Esophagus squamous epithelium (tissue), 5 donors: ENCODE measurements at places on chromosomes 11 and 22.

DNA sequence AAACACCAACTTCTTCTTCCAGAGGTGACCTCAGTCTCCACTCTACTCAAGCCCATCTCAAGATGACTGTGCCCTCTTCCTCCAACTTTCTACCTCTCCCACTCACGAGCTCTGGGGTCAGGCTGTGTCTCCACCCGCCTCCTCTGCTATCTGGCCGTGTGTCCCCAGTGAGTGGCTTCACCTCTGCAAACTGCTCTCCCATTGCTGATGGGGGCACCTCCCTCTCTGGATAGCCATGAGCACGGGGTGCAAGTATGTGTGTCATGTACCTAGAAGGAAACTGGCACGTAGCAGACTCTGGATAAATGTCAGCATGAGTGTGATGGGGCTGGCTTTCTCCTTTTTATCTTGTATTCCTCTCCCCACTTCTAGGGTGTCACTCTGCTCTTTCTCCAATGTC lies 18.3 kb upstream of the RAC2 start:
- no peak for DNase-seq

DNA sequence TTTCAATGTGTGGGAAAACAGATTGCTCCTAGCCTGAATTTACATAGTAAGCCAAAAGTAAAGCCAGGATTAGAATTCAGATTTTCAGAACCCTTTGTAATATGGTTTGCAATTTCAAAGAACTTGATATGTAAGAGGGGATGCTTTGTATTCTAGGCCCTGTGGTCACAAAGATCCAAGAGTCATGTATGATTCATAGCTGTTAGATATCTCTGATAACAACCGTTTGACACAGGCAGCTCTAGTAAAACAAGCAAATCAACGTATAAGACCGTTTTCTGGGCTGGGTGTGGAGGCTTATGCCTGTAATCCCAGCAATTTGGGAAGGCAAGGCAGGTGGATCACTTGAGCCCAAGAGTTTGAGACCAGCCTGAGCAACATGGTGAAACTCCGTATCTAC lies 79.6 kb downstream of the EMSY start:
- no peak for DNase-seq

DNA sequence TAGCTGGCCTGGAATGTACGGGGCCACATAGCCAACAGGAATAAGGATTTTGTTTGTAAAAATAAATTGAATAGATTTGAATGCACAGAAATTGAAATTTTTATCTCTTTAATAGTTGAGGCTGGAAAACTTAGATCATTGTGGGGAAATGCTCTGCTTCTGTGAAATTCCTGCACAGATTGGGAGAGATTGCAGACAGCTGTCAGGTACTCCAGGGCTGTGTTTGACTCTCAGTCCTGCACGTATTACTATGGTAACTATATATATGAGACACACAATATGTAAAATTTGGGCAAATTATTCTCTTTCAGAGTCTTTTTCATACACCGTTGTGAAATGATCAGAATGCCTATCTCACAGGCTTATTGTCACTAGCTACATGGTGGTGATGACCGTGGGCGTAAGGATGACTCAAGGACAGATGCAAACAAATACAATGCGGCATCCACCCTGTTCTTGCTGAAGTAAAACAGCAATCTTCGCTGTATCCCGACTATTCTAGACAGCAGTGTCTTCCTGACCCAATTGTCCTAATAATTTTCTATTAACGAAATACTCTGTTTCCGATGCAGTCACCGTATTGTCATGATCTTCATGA lies 79.4 kb downstream of the ZC3H12C start:
- DNase-seq, result no peak

DNA sequence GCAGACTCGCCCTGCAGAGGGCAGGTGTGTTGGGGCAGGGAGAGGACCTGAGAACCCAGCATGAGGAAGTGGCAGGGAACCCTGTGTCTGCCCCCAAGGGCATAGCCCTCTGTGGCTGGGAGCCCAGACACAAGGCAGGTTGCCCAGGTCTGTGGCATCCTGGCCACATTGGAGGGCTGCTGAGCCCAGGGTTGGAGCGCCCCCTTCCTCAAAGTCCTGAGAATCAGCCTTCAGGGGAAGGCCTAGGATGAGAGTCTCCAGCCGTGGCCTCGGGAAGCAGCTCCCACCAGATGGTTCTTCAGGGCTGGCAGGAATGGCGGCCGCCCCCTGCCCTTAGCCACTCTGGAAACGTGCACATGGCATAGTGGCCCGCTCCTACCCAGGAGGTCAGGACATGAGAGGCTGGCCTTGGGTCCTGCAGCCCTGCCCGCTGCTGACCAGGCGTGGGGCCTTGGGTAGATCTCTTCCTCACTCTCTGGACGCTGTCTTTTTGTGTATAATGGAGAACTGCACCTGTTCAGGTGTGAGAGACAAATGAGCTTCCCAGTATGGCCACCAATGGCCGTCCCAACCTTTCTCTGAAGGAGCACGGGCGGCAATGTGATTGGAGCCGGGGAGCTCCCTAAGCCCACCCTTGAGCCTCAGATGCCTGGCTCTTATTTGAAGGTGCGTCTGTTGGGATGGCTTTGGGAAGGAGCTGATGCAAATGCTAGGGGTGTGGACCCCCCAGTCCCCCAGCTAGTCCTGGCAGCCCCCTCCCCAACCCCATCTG lies 4.6 kb upstream of the CDC42BPG start:
- no peak for DNase-seq

DNA sequence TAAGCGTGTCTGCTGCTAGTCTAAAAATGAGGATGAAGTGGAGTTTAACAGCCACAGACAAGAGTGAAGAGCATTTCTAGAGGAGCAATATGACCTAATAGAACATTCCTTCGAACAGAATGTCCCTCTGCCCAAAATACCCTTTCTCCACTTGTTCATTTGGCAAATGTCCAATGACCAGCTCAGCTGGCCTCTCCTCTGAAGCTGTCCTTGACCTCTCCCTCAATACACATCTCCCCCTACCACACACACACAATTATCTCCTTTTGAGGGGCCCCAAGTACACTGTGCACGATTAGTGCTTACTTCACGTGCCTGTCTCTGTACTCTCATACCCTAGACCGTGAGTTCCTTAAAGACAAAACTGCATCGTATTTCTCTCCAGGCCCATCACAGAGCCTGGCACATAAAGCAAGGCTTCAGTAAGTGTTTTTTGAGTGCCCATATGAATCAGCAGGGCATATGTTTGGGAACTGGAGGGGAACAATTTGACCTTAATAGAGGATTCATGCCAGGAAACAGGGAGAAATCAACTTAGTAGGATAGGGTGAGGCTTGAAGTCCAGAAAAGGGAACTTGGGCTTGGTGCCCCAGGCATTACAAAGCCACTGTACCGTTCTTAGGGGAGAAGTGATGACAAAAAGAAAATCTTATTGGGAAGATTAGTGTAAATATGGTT lies 18.1 kb upstream of the NCAM1 start:
- DNase-seq, result no peak

DNA sequence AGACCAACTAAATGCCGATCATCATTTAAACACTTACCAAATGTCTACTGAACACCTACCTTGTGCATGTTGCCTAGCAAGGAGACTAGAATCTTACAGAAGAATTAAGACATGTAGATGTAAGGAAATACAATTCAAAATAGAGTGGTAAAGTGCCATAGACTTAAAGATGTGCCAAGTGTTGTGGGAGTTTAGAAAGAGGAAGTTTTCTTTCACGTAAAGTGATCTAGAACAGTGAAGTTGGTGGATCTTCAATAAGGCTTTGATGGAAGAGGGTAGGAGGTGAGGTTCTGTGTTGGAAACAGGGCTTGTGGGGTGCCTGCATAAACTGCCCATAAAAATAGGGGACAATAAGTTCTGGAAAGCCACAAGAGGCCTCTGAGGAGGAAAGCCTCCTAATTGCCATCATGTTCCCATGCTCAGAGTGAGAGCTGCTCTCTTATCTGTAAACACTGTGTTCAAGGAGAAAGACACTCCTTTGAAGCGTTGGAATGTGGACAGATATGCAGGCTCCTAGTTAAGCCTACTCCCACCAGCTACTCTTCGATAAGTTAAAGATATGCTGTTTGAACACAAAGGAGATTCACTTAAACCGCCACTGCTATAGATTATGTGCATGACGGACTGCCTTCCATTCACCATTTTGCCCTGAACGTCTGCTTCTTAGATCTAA lies 66.7 kb downstream of the HSD17B12 start:
- DNase-seq, result no peak

DNA sequence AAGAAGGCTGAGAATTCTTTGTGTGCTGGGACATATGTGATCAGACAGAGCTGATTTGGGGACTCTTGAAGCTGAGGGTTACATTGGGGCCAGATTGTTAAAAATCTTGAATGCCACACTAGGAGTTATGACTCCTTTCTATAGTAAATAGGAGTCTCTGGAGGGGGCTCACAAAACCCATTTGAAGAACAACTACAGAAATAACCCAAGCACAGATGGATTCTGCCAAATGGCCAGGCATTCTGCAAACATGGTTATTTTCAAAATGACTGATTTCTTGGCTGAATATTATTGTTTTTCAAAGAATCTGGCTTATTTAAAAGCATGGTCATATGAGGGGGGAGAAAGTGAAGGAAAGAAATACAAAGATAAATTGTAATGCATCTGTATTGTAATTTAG lies 625.5 kb upstream of the TENM4 start:
- DNase-seq, result no peak

GRCh38 chr22:16963189-16963945 lies 44.7 kb downstream of the GAB4 start:
- no peak for DNase-seq

DNA sequence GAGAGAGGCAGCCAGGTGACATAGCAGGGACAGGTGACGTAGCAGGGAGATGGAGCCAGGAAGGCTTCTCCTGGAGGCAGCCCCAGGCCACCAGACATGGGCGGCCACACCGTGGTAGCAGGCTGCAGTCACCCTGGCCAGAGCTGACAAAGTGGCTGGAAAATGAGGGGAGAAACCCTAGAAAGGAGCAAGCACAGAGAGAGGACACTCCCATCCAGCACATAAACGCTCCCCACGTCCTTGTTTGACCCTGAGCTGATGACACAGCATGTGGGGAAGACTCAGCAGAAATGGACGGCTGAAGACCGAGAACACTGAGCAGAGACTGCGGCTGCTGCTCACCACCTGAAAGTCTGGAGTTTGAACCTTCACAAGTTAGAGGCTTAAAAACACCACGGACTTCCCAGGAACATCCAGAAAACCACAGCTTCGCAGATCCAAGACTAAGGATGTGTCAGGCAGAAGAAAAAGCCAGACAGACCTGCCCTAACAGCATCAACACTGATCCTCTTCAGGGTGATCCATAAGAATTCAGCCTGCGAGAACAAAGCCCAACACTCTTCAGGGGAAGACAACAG lies 28.7 kb downstream of the DRD4 start:
- no peak for DNase-seq

- no peak for DNase-seq
Observed at GRCh38 chr11:38046571-38047135, 1448.6 kb upstream of the RAG2 start.

GRCh38 chr11:107139396-107139795 lies 121.1 kb upstream of the GUCY1A2 start:
- DNase-seq, result no peak

DNA sequence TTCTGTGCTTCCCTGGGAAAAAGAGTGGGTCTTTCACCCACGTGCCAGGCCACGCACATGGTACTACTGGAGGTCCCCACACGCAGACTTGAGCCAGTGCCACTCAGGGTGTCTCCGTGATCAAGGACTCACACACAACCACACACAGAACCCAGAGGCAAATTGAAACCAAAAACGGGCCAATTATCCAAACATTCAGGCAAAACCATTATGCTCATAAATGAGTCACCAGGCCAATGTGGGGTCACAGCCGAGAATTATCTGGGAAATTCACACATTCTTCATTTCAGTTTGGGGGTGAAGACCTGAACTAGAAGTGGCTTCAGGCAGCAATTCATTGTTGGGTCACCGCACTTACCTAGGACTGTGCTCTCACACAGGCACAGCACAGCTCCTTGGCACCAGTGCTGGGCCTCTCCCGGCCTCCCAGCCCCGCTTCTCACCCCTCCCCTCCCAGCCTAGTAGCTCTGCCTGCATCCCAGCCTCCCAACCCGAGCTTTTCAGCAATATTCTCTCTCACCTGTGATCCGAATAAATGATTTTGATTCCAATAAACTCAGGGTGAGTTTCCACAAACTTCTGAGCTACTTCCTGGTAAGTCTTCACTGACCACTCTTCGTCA lies 28.0 kb downstream of the ADA2 start:
- no peak for DNase-seq

DNA sequence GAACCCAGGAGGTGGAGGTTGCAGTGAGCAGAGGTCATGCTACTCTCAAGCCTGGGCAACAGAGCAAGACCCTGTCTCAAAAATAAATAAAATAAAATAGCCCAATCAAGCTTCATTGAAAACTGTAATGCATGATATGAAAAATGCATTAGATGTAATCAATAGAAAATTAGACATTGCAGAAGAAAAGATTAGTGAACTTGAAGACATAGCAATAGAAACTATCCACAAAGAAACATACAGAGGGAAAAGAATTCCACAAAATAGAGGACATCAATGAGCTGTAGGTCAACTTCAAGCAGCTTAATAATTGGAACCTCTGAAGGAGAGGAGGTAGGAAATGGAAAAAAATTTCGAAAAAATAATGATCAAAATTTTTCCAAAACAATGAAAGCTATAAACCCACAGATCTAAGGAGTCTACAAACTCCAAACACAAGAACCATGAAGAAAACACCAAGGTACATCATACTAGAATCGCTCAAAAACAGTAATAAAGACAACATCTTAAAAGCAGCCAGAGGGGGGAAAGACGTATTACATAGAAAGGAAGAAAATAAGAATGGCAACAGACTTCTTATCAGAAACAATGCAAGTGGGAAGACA lies 104.2 kb downstream of the WNT7B start:
- no peak for DNase-seq

- DNase-seq, result no peak
Observed at GRCh38 chr11:36684840-36685801, 87.1 kb upstream of the RAG2 start.

GRCh38 chr11:86427441-86427840 lies 52.8 kb downstream of the CCDC81 start:
- no peak for DNase-seq

DNA sequence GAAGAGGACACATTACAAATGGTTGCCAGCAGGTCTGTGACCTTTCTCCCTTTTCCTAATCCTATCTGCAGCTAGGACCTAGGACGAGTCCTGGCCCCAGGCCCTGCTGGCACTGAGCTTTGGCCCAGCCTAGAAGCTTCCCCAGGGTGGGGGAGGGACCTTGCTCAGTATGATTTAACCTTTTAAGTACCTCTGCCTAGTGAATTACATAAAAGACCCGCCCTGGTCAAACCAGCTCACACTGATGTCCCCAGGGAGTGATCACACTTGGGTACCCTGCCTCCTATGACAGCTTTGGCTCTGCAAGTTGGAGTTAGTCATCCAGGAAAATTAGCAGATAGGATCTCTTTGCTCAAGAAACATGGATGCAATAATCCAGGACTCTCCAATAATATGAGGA lies 21.9 kb downstream of the ASCC2 start:
- no peak for DNase-seq

GRCh38 chr11:87347854-87348253 lies 310.1 kb downstream of the TMEM135 start:
- DNase-seq, result no peak

GRCh38 chr22:39128508-39128907 lies 24.0 kb downstream of the CBX7 start:
- no peak for DNase-seq

GRCh38 chr11:112776834-112777233 lies 184.4 kb upstream of the NCAM1 start:
- DNase-seq, result no peak

- no peak for DNase-seq
Observed at GRCh38 chr11:898143-898511, 12.5 kb downstream of the CHID1 start.

GRCh38 chr11:18383388-18384156 lies 10.8 kb upstream of the LDHA start:
- DNase-seq, result no peak
